ENCODE measurements at places on chromosomes 2 and 18. TPM values are rescaled to one million over a fixed set of nuclear protein-coding genes. Genes with fewer than 3 reads are reported as not detected.

Gene C2orf72
- total RNA-seq = 6.3 TPM

Gene RAB31
- total RNA-seq = 55.3 TPM

Gene SMYD1
- not detected for total RNA-seq

Gene PMAIP1
- total RNA-seq = 2.1 TPM

Data from smooth muscle cell of the pulmonary artery (primary cell).